ENCODE measurements at places on chromosomes 13 and 19.

DNA sequence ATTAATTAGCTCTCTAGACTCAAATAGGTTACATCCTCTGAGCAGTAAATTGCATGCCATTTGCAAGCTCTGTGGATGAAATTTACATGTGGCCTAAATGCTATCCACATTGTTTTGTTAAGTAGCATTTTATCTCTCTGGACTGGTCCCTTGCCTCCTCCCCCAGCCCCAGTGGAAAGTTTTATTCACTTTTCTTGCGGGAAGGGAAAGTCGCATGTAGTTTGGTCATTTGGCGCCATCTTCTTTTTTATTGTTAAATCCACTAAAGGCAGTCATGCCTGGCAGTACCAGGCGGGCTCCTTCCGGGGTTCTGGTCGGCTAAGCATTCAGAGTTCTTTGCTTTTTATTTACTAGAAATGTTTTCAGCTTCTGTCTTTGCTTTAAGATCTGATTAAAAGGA lies 188.7 kb downstream of the TM9SF2 start:
- DNase-seq = no peak

DNA sequence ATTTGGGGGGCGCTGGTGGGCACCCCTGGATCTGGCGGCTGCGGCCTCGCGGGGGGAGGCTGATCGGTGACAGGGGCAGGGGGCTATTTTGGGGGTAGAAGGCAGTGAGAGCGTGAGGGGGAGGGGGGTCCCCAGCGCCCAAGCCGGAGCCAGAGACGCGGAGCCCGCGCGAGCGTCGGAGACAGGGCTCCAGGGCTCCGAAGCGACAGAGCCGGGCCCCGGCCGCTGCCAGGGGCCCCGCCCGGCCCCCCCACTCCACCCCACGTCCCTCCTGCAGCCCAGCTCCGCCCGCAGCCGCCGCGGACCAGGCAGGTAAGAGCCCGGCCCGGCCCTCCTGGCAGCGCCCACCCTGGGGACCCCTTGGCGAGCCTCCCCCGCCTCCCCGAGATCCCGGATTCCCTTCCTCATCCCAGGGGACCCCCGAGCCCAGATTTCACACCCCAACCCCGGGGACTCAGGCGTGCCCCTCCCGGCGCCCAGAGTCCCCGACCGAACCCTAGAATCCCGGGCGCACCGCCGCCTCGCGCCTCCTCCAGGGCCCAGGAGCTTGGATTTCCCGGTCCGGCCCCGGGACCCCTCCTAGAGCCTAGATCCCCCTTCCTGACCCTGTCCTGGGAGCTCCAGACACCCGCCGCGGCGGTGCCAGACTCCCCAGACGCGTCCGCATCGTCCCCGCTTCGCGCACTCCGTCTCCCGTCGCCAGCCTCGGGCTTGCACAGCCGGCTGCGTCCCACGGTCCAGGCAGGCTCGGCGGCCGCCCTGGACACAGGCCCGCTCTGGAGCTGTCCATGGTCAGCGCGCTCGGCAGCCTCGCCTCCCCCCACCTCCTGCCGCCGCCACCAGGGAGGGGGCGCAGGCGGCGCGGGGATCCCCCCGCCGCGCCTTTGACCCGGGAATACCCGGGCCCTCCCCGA lies at the start of gene PPFIA3:
TSS of gene PPFIA3 (plus strand) at position 134 of the 914 bp plus-strand sequence. CDS start 8,330 bp downstream, outside the sequence.
- peak; percentile 13 for DNase-seq

DNA sequence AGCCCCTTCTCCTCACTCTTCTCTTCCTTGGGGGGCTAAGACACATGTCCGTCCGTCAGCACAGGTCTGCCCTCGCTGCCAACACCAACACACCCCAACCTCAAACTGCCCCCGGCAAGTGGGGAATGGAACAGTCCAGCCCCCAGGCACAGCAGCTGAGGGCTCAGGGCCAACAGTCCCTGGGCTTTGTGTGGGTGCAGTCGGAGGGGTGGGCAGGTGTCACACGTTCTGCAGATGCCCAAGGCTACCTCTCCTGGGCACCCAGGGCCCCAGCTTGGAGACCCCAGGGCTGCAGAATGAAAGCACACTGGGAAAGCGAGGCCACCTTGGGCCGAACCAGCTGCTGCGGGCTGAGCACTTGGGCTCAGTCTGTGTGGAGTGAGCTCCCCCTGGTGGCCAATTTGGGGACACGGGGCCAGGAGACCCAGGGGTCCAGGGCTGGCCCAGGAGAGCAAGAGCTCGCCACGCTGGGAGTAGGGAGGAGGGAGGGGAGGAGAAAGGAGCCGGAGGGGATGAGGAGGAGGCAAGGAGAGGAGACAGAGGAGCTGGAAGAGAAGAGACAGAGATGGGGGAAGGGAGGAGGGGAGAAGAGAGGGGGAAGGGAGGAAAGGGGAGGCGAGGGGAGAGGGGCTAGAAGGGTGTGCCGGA lies 14.0 kb upstream of the ATP8B3 start:
- peak; percentile 56 for DNase-seq

- DNase-seq = peak; percentile 70
Measured at GRCh38 chr13:113209336-113209758, at the start of gene CUL4A. Gene CUL4A (plus strand): TSS chr13:113209613. CDS start chr13:113209628, 15 bp downstream.

DNA sequence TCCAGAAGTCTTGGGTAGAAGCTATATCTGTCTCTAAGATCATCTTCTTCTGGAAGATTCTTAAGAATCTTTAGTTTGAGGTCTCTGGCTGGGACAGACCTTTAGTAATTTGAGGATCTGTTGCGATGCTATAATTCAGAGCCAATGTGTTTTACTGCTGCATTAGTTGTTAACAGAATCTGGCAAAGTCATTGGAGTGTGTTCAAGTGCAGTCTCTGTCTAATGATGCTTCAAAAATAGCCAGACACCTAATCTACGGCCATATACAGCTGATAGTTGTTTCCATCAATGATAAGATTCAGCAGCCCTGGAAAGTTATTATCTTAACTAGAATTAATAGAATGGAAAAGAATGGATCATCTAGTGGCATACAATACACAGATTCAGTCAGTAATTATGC lies 72.6 kb downstream of the CDK8 start:
- DNase-seq = no peak

DNA sequence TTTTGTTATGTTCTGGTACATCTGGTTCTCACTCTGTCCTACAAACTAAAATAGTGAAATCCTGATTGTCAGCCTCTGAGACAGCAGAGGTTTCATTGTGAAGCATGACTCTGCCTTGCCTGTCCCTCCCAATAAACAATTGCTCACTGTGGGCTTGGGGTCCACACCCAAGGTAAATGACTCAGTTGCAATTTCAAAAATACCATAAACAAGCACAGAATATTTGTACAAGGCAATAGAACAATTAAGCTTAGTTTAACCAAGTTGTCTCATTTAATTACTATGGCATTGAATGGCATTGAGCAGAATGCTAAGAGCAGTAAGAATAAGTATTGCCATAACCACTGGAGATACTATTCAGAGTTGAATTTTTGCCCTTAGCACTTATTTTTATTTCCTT lies 353.6 kb downstream of the SPRY2 start:
- no peak for DNase-seq

GRCh38 chr13:78881054-78881453 lies 222.1 kb upstream of the OBI1 start:
- no peak for DNase-seq

DNA sequence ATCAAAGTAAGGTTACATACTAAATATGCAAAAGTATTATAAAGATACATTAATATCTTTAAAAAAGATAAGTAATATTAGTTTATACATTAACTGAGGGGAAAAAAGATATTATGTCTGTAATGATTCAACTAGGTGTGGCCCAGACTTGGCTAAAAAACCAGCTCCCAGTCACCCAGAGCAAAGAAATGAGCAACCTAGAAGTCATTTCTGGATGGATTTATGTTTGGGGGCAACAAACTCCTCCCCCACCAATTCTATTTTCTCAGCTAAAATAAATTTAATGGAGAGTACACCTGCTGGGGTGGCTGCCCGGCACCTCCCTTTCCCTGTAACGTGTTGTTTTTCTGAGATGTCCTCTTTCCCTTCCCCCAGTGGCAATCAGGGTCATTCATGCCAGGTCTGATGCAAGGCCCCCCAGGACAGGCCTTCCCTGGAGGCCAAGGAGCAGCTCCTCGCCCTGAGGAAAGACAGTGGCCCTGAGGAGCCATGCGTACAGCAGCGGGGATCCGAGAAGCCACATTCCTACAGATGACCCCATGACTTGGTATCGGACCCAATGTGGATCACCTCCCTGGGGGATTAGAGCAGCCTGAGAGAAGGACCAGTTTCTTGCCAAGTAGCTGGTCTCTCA lies 78.6 kb upstream of the DOCK9 start:
- no peak for DNase-seq

DNA sequence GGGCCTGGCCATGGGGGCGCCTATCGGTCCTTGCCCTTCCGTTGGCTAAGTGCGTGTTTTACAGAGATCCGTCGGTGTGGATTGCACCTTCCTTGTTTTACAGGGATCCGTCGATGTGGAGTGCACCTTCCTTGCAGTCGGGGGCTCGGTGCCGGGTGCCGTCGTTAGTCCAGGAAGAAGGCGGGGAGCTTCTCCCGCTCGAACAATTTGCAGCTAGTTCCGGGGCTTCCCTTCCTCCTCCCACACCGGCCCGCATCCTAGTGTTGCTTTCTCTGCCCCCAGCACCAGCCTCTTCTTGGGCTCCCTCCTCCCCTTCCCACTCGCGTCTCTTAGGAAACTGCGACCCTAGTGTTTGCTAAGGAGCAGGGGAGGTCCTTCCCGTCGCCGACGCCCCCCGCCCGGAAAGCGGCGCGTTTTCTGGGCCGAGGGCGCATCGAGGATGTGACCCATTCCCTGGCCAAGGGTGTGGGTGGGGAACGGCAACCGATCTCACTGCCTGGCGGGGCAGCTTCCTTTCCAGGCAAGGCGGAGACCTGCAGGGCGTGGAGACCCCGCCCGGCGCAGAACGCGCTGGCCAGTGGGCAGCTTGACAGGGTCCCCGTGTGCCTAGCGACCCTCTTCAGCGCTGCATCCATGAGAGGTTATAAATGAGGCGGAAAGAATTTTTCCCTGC lies 75.7 kb upstream of the ZNF91 start:
- DNase-seq = no peak

DNA sequence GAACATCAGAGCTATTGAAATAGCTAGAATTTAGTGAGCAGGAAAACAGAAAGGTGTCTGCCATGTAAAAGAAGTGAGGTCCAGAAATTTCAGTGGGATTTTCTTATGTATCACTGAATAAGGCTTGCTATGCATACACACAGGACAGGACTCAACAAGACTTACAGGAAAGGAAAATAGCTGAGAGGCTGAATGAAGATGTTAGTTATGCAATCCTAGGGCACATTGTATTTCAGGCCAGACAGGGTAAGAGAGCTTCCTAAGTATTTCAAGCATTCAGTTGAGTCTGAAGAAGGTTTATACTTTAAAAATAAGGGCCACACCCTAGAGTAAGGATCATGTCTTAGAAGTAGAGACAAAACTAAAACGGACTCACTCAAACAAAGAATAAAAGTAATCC lies 419.9 kb upstream of the PRR20A start:
- no peak for DNase-seq

DNA sequence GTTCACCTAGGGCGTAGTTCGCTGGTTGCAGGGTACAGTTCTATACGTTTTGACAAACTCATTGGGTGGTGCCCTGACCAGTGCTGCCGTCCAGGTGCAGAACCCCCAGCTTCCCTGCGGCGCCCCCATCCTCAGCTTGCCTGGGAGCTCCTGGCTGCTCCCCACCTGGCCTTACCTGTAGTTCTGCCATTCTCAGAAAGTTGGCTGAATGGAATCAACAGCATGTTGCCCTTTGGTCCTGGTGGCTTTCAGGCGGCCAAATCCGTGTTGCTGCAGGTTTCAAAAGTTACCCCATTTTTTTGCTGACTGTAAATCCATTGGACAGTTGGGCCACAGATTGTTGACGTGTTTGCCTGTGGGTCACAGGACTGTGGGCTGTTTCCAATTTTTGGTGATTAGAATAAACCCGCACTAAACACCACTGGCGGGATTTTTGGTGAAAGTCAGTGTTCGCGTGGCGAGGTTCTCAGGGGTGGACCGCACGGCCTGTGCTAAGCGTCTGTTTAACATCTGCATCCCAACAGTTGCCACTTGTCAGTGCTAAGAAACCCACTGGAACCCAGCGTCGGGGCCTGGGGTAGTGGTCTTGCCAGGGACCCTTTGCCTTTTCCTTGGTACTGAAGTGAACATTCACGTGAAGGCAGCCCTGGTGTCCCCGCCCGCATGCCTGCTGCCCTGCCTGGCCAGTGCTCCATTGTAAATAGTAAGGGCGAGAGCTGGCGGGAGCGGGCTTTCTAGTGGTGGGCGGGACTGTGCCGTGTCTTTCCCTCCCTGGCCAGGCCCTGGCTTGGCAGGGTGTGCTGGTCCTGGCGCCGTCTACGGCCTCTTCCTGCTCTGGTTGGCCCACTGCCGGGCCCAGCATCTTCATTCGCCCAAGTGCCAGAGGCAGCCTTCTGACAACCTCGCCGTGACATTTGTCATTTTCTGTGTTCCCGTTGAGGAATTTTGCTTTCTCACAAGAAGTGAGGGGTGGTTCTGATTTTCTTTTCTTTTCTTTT lies 3.3 kb downstream of the DOT1L start:
- DNase-seq = no peak

- DNase-seq = no peak
Measured at GRCh38 chr19:48950830-48951519, 3.7 kb upstream of the BAX start.

- DNase-seq = no peak
Measured at GRCh38 chr13:109790942-109791605, 4.7 kb upstream of the IRS2 start.

- DNase-seq = no peak
Measured at GRCh38 chr19:48397263-48398101, 4.0 kb downstream of the GRIN2D start.

DNA sequence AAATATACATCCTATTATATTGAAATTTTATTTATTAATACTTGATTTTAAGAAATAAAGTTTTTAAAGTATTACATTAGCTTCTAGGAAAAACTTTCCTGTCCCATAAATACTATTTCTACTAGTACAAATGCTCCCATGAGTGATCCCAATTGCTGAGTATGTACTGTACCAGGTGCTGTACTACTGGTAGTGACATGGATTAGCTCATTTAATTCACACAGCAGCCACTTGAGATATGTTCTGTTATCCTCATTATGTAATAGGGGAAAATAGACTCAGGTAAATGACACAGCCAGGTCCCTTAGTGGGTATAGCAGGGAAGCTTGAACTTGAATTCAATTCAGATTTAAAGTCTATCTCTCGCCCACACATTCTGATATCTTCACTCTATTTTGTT lies 363.1 kb downstream of the FGF14 start:
- DNase-seq = no peak

GRCh38 chr19:13045812-13046211 lies 50.5 kb downstream of the NFIX start:
- no peak for DNase-seq
